ENCODE measurements at places on chromosomes 6 and 20. TPM values are rescaled to one million over a fixed set of nuclear protein-coding genes. Genes with fewer than 3 reads are reported as not detected.

GRCh38 chr6:77264970-77265369, 198.3 kb downstream of the HTR1B start:
- DNase-seq, result no peak

DNA sequence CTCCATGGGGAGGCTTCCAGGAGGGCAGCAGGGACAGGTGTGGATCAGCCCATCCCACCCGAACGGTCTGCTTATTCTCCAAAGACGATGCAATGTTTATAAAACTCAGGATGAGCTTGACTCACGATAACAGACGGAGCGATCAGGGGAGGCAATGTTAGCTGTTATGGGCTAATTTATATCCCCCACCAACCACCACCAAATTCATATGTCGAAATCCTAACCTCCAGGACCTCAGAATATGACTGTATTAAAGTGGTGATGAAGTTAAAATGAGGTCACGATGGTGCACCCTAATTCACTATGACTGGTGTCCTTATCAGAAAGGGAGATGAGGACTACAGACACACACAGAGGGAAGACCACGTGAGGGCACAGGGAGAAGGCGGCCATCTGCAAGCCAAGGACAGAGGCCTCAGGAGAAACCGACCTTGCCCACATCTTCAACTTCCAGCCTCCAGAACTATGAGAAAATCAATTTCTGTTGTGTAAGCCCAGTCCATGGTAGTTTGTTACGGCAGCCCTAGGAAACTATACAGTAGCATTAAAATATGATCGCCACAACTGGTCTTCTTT, 7.0 kb downstream of the ADTRP start:
- no peak for DNase-seq

DNA sequence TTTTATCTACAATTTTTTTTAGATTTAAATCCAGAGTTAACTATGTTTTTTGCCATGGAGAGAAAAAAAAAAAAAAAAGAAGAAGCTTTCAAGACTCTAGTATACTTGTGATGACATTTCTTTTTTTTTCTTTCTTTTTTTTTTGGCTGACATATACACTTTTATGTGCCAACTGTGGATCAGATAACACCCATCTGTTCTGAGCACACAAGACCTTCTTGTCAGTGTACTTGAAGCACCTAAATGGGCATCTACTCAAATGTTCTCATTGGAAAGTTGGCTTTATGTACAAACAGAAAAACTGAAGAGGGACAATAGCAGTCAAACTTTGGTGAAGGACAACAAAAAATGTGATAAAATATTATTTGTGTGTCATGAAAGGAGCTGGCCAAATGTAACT, 904.5 kb downstream of the GRIK2 start:
- no peak for DNase-seq

DNA sequence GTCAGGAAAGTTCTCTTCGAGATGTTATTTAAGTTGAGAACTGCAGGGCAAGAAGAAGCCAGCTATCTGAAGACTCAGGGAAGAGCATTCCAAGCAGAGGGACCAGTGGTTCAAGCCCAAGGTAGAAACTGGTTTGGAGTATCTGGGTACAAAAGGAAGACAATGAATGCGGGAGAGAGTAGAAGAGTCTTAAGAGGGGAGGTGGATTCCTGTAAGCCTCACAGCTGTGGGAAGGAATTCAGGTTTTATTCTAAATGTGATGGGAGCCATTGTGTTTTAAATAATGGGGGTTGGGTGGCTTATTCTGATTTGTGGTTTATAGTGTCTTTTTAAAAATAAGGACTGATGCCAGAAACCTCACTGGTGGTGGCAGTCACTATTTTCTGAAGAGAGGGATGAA, 37.6 kb upstream of the TENT5A start:
- no peak for DNase-seq

- no peak for DNase-seq
These were observed 3.4 kb upstream of the NKAIN4 start for GRCh38 chr20:63257629-63258028.

DNA sequence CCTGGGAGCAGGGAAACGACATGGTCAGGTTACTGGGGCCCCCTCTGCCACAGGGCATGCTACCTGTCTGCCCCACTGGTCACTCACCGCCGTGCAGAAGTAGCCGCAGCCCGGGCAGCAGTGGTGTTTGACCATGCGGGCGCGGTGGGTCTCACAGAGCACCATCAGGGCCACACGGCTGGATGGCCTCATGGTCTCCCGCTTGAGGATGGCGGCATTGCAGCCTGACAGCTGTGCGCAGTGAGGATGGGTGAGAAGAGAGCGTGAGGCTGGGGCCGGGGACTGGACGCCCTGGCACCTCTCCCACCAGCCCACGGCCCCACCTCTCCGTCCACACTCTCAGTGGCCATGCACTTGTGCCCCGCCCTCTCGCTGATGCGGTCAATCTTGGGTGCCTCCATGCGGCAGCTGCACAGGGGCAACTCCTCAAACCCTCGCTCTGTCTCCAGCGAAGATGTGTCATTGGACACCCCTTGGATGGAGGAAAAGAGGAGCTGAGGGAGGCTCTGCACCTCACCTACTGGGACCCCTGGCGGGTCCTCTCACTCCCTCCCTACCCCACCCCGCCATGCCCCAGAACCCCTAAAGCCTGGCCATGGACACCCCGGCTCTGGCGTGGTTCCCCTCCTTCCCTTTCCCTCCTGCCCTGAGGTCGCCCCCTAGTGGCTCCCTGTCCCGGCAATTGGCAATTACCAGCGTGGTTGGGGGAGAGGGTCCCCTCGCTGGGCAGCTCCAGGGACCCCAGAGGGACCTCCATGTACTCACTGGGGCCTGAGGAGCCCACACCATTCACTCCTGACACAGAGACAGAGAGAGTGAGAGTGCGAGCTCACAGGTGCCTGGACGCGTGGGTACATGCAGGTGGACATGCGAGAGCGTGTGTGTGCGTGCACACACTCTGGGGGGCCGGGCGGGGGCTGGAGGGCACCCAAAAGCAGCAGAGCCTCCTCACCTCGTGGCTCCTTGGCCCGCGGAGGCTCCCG, 8.9 kb downstream of the EHMT2 start:
- no peak for DNase-seq

GRCh38 chr6:168711049-168711640, 270.2 kb downstream of the SMOC2 start:
- DNase-seq, result peak; percentile 12

GRCh38 chr6:124682751-124683150, 279.5 kb upstream of the RNF217 start:
- DNase-seq, result no peak

- no peak for DNase-seq
These were observed 19.1 kb downstream of the FBXL4 start for GRCh38 chr6:98928688-98929087.

GRCh38 chr6:55943329-55943728, 67.9 kb upstream of the BMP5 start:
- no peak for DNase-seq

- no peak for DNase-seq
These were observed 631 bp downstream of the RAET1L start for GRCh38 chr6:150024646-150025155.

DNA sequence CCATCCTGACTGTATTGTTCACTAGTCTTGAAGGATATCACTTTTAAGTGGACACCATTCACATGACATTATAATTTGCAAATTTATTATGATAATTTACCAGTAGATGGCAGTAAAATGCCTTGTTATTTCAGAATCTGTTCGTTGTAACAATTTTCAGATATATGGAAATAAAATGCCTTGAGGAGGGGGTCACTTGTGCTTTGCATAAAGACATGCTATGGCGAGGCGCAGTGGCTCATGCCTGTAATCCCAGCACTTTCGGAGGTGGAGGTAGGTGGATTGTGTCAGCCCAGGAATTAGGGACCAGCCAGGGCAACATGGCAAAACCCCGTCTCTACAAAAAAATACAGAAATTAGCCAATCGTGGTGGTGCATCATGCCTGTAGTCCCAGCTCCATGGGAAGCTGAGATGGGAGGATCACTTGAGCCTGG, 9.0 kb upstream of the NCOA6 start:
- DNase-seq, result peak; percentile 48

DNA sequence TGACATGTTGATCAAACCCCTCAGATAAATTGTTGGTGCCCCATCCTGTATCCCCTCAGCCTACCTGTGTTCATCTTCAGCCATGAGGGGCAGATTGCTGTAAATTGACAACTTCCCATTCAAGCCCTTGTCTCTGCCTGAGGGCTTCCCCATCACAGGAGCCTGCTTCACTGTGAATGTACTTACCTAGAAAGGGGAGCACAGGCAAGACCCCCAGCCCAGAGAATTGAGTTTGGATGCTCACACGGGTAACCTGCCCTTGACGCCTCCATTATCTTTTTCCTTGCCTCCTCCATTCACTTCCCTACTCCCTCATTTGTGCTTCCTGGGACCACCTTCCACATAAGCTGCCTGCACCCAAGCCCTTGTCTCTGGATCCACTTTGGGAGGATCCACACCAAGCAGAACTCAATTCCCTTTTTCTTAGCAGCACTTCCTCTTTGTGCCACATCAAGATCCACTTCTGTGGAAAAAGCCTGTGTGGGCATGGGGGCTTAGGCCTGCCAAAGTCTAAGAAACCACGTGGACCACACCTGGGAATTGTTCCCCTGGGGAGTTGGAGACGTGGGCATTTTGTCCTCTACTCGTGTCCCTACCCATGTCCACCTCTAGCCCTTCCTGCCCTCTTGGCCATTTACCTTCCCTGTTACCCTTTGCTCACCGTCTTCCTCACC, 103.4 kb upstream of the FOXA2 start:
- DNase-seq, result no peak

GRCh38 chr6:154538640-154539191, 28.2 kb upstream of the CNKSR3 start:
- no peak for DNase-seq

GRCh38 chr6:48134246-48134645, 23.2 kb upstream of the PTCHD4 start:
- DNase-seq, result peak; percentile 10

DNA sequence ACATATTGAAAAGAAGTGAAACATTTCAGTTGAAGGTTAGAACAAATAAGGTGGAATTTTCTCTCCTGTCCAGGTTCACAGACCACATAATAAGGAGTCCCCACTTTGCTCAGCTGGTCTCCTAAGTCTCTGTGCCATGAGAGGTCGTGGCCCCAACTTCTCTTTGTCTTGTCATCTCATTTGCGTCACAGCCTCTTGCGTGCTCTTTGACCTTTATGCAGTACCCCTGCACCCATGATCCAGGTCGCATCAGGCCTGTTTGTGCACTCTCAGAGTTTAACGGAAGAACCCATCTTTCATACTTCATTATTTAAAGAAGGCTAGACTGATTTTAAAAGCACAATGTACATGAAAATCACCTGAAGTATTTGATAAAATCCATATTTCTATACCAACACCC, 110.4 kb upstream of the BMP2 start:
- no peak for DNase-seq

DNA sequence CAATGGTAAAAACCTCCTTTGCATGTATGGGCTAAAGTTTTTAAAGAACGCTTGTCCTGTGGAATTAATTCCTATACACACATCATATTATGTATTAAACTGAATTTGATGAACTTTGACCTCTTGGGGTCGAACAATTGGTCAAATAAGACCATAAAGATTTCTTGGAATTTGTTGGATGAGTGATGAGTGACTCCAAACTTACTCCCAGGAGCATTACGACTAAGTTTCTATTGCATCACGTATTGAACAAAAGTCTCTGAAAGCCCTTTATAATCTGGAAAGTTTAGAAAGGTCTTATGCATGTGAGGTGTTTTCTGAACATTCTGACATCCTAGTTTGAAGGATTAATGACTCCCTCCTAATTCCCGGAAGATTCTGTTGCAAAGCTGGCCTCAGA, 126.9 kb upstream of the BMP5 start:
- DNase-seq, result no peak

DNA sequence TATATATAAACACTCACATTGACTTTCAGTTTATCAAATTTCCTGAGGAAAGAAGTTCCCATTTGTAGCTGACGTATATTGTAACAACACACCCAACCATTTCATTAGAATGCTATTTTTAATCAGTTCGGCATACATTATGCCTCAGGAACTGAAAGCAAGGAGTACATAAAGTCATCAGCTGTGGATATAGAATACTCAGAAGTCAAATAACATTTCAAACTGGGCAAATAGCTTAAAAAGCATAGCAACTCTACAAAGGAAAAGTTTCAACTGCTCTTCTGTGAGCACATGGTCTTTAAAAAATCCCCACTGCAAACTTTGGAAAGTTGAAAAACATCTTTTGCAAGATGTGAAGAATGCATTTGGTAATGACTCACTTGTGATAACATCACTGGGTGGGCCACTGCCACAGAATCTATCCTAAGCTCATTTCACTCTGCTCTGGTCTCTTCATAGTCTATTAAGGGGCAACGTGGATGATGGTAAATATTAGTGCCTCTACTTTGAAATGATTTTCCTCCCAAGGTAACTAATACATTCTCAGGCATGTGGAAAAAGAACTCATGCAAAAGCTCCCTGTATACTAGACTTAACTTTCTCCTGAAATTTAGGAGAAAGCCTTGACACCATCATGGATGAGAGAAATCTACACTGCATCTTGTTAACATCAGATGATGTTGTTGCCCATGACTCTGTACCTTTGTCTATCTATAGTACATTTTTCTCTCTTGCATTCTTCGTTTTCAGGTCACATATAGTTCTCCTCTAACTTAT, 49.2 kb downstream of the FYN start:
- DNase-seq, result no peak

The MANEA gene
- 11.5 TPM for total RNA-seq

The MUC21 gene
- total RNA-seq, result not detected

The SLC22A2 gene
- not detected for total RNA-seq

The MTFR2 gene
- total RNA-seq, result 14.2 TPM

The STAU1 gene
- 65.3 TPM for total RNA-seq

The CLPSL2 gene
- not detected for total RNA-seq
